ENCODE measurements at places on chromosomes 11 and 22.

DNA sequence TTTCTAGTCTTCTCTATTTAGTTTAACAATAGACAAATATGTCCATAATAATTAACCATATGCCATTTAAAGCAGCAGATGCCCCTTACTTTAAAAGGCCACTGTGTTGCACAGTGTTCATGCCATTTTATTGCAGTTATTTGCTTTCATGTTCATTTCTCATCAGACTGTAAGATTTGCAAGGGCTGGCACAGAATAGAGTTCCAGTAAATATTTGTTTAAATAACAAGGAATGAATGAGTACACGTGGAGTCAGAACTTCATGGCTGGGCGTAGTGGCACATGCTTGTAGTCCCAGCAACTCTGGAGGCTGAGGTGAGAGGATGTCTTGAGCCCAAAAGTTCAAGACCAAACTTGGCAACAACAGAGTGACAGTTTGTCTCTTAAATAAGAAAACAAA lies 1228.6 kb downstream of the LRRC4C start:
- DNase-seq, result no peak

- no peak for DNase-seq
These were observed 1.6 kb downstream of the SPON1 start for GRCh38 chr11:13963949-13964770.

GRCh38 chr11:42473106-42473505 lies 838.7 kb upstream of the API5 start:
- no peak for DNase-seq

GRCh38 chr22:37750596-37751162 lies 53.8 kb downstream of the TRIOBP start:
- no peak for DNase-seq

DNA sequence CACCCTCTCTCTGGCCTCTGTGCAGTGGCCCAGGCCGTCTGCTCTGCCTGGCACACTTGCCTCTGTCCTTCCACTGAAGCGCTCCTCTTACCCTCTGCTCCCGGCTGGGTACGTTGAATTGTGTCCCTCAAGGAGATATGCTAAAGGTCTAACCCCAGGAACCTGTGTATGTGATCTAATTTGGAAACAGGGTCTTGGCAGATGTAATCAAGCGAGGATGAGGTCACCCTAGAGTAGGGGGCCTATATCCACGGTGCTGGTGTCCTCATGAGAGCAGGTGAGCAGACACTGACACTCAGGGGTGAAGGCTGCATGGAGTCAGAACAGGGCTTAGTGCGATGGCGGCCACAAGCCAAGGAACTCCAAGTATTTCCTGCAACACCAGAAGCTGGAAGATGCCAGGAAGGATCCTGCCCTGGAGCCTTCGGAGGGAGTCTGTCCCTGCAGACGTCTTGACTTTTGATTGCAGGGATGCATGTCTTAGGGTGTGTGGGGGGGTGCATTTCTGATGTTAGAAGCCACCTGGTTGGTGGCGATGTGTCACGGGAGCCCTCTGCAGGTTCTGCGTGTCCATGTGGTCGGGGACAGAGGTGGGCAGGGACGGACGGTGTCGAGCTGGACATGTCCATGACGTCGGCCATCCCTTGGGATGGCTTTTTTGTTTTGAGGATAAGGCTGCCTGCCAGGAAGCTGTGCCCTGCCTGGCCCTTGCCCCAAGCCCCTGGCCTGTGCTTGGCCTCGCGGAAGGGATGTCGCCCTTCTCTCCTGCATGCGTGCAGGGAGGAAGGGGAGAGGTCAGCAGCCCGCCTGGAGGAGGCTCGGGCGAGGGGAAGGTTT lies 68.6 kb downstream of the LRP5 start:
- no peak for DNase-seq

GRCh38 chr11:10622957-10623791 lies 54.7 kb upstream of the LYVE1 start:
- DNase-seq, result peak; percentile 12

GRCh38 chr22:31346733-31347250 lies 646 bp upstream of the PATZ1 start:
- DNase-seq, result no peak

GRCh38 chr22:19820880-19821522 lies 33.7 kb downstream of the GNB1L start:
- no peak for DNase-seq

- DNase-seq, result no peak
These were observed 300.9 kb upstream of the DDI1 start for GRCh38 chr11:103735497-103736032.

DNA sequence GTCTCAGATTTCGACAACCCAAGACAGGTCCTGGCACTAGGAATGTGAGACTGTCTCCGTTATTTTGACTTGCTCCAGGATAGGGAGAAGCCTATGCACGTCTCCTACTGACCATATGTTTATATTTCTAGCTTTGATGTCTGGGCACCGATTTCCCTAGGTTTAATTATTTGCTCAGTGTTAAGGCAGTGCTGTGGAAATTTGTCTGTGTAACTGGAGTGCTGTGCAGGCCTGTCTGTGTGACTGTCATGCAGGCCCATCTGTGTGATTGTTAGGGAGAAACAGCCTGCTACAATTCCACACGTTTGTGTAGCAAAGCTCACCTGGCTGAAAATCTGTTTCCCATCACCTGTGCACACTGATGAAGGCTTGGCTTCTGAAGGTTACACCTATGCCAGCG lies 29.6 kb upstream of the HSPA8 start:
- no peak for DNase-seq

GRCh38 chr11:75547617-75548058 lies 14.4 kb upstream of the SERPINH1 start:
- DNase-seq, result no peak

- DNase-seq, result no peak
These were observed 18.1 kb downstream of the MMP10 start for GRCh38 chr11:102762361-102762767.

DNA sequence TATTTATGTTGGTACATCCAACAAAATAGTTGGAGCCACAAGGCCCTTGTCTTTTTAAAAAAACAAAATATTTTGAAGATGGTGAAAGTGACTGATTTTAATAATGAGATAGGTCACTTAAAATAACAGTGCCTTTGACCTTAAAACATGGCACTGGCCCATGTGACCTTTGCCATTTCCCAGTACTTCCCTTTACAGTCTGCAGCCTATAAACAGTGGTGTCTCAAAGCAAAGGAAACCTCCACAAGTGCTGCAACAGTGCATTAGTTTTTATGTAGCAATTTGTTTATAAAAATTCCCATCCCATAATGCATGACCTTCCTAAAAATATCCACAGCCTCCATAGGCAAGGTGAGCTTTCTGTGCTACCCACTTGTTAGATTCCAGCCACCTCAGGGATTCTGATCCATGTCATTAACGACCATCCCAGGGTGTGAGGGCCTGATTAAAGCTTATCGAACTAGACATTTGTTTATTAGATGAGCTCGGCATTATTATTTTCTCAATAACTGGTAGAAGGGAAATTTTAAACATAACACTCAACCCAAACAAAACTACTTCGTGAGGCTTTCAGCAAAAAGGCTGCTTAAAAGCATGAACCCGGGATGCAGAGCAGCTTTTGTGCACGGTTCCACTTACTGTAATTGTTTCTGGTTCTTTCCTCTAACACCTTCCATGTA lies 28.0 kb upstream of the CRKL start:
- no peak for DNase-seq

GRCh38 chr11:132314911-132315455 lies 944.6 kb downstream of the NTM start:
- DNase-seq, result no peak

DNA sequence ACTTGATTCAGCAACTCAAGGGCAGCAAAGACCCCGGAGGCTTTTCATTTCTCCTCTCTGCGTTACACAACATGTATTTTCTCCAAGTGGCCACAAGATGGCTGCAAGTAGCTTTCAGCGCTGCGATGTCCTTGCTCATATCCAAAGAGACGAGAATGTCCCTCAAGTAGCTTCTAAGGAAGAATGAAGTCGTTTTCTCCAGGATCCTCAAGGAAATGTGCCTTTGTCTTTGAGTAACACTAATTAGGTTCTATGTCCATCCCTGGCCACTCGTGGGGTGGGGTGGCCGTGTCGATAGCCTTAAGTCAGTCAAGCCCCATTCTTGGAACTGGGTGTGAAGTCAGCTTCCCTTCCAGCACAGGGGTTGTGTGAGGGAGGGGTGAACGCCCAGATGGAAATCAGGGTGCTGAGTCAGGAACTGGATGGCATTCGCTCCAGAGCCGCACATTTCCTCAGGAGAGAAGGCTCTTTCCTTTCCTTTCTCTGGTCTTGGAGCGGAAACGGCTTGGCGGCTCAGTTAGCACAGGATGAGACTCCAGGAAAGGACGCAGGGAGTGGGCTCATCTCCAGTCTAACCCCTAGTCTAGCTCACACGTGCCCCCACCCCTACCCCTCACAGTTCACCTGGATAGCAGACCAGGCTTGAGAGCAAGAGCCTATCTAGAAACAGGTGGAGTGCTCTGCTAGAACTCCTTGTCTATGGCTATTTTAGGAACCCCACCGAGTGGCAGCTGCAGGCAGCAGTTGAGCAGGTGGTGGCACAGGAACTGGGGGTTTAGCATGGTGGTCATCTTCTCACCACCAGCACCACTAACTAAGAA lies 44.3 kb downstream of the NNMT start:
- peak; percentile 60 for DNase-seq

DNA sequence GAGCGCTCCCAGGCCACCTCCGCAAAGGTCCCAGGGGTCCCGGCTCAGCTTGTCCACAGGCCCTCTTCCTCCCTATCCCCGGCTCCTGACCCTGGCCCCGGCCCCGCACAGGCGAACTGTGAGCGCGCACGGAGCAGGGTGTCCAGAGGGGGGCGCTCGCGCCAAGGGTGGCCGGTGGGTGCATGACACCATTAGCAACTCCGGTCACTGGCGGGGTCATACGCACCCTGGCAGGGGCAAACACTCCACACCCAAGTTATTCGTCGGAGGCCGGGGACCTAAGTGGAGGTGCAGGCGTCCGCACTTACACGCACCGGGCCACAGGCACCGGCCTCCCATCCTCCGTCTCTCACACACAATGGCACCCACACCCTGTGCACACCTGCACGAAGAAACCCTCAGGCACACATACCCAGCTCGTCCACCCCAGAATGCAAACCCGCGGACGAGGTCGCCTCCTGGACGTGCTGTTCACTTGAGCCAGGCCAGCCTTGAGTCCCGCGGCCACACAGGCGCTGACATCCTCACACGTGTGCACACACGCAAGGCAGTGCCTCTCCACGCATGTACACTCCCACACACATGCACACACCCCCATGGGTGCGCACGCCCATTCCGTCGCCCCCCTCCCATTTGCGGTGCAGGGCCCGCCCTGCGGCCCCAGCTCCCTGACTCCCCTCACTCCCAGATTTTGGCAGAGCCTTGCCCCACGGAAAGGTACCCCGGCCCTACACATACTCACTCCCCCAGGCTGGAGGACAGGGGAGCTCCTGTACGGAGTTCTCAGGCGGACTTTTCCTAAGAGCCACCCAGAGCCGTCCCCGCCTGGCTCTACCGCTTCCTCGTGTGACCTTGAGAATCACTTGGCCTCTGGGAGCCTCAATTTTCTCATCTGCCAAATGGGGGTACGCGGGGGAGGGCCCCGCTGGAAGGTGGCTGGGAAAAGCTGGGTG lies at the start of gene RASGRP2:
RASGRP2 (minus strand) TSS at position 552 of the 953 bp plus-strand sequence. CDS start 1,276 bp downstream, outside the sequence.
- peak; percentile 62 for DNase-seq

DNA sequence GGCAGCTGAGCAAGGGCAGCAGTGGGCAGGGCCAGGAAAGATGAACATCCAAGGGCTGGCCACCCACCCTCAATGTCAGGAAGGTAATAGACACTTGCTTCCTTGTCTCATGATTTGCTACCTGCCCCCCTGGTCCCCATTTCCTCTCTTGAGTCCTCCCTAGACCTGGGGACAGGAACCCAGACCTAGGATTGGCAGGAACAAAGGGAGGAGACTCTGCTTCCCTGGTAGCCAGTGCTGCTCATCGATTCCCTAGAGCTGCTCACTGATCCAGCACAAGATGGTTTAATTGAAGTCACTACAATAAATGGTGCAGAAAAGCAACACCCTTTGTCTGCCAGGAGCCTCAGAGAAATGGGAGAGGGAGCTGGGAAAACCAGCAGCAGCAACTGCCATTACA lies 67.8 kb upstream of the CHST1 start:
- DNase-seq, result no peak

DNA sequence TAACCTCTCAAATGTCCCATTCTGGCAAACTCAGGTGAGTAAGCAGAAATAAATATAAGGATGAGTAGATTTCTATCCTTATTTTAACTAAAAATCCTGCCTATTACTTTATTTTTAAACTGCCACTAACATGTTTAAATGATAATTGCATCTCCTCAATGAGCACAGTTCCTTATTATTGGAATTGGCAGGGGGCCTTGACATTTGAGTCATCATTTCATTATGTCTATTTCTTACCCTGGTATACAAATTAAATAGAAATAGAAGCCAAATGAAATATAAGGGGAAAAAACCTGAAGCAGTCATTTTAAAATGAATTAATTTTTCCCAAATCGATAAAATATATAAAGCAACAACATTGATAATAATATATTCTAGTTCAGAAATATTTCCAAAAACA lies 81.2 kb downstream of the GUCY1A2 start:
- DNase-seq, result no peak

- no peak for DNase-seq
These were observed 540.8 kb downstream of the SOX6 start for GRCh38 chr11:15815246-15816195.

Measured in Jurkat, Clone E6-1 (cell line).